Caco-2 (cell line): ENCODE measurements at places on chromosomes 3 and 15. TPM values are rescaled to one million over a fixed set of nuclear protein-coding genes. Genes with fewer than 3 reads are reported as not detected.
A peak's percentile ranks its signal among the peaks of the same experiment; 100 is the strongest.

The PLSCR5 gene
- total RNA-seq = 0.26 TPM in 1 of 2 replicates, not detected in the other

- DNase-seq = no peak
Measured at GRCh38 chr3:140540262-140540661, 137.6 kb upstream of the TRIM42 start.

DNA sequence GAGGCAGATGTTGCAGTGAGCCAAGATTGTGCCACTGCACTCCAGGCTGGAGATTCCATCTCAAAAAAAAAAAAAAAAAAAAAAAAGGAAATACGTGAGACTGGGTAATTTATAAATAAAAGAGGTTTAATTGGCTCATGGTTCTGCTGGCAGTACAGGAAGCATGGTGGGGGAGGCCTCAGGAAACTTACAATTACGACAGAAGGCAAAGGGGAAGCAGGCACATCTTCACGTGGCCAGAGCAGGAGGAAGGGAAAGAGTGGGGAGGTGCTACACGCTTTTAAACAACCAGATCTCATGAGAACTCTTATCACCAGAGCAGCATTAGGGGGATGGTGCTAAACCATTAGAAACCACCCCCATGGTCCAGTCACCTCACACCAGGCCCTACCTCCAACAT lies 138.2 kb upstream of the IL12A start:
- no peak for DNase-seq

The SEMA7A gene
- 31.4 and 38.1 TPM in 2 replicates for total RNA-seq

GRCh38 chr3:133486658-133487057 lies 86.8 kb downstream of the BFSP2 start:
- DNase-seq = peak; percentile 30

The SECISBP2L gene
- 27.9 and 29.7 TPM in 2 replicates for total RNA-seq

The BTBD1 gene
- total RNA-seq = 34.1 and 36.1 TPM in 2 replicates

The PYGO1 gene
- total RNA-seq = 7.8 and 8.9 TPM in 2 replicates

The DAZL gene
- total RNA-seq = not detected in 2 replicates

The GPR149 gene
- not detected in 2 replicates for total RNA-seq

GRCh38 chr3:112013058-112013783 lies 14.5 kb downstream of the TAGLN3 start:
- peak; percentile 57 for DNase-seq

DNA sequence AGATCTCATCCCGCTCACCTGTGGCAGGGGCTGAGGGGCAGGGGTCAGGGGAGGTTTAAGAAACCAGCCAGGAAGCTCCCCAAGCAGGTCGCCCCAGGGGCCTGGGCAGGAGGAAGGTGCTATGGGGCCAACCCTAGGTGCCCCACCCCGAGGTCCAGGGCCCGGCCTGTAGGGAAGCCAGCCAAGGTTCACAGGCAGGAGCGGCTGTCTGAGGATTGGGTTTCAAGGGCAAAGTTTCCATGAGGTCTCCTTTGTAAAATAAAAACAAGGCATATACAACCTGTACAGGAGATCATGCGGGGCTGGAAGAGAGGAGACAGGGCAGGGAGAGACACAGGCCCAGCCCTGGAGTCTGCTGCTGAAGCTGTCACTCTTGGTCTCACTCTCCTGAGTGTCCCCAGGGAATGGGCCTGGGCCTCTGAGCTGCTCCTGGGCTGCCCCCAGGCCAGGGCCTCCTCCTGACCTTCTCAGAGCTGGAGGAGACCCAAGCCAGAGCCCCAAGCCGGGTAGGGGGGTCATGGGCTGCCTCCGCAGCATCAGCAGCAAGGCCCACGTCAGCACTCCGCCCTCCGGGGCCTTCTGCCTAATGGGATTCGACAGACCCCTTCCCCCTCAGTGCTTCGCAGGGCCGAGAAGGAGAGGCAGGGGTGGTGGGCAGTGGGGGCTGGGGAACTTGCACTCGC lies 5.5 kb downstream of the CPLX3 start:
- DNase-seq = no peak

- no peak for DNase-seq
Measured at GRCh38 chr3:148901987-148902791, 37.1 kb downstream of the CPA3 start.

- DNase-seq = no peak
Measured at GRCh38 chr3:122235147-122235546, 51.7 kb downstream of the CASR start.

DNA sequence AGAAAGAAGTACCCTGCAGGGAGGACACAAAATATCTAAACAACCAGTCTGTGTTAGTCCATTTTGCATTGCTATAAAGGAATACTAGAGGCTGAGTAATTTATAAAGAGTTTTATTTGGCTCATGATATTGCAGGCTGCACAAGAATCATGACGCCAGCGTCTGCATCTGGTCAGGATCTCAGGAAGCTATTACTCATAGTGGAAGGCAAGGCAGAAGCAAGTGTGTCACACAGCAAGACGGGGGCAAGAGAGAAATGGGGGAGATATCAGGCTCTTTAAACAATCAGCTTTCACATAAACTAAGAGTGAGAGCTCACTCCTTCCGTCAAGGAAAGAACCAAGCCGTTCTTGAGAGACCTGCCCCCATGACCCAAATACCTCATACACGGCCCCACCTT lies 614.8 kb downstream of the ZIC1 start:
- no peak for DNase-seq

The CRBN gene
- total RNA-seq = 38.0 and 42.1 TPM in 2 replicates

- DNase-seq = no peak
Measured at GRCh38 chr3:172244011-172244410, 204.2 kb downstream of the GHSR start.

- DNase-seq = no peak
Measured at GRCh38 chr15:90261811-90262210, 3.7 kb upstream of the NGRN start.

The CHRNA7 gene
- 0.11 and 0.21 TPM in 2 replicates for total RNA-seq

GRCh38 chr3:111862974-111863373 lies 3.9 kb downstream of the PHLDB2 start:
- DNase-seq = no peak

- DNase-seq = no peak
Measured at GRCh38 chr3:44439499-44440295, 37.8 kb downstream of the ZNF445 start.

The SPTBN5 gene
- 2.3 and 2.5 TPM in 2 replicates for total RNA-seq

- DNase-seq = no peak
Measured at GRCh38 chr3:6526321-6526720, 334.6 kb upstream of the GRM7 start.

DNA sequence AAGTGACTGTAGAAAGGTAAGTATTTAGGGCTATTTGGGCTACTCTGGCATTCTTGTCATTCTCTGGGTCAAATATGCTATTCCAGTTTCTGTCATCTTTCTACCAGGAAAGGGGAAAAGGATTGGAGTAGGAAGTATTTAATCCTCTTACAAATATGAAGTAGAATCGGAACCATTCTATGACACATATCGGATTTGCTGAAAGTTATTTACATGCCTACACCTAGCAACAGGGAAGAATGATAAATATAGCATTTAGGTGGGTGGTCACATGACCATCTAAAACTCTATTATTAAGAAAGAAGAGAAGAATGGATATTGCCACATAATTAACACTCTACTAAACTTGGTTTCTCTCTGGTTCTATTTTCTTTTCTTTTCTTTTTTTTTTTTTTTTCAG lies 1353.1 kb downstream of the ZPLD1 start:
- DNase-seq = no peak

DNA sequence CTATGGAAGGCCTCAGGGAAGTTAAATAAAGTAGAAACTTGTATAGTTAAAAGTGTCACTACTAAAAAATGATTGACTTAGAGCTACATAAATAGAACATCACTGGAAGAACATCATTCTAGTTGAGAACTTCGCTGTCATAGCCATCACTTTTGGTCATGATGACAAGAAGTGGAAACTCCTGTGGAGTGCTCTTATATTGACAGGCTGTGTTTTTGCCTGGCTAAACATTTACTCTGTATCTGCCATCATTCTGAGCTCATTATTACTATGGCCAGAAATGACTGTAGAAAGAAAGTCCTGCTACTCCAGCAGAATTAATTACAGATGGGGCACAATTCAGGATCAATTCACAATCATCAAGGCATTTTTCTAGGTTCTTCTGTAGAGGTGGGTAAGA lies 165.1 kb upstream of the GOLIM4 start:
- DNase-seq = no peak

DNA sequence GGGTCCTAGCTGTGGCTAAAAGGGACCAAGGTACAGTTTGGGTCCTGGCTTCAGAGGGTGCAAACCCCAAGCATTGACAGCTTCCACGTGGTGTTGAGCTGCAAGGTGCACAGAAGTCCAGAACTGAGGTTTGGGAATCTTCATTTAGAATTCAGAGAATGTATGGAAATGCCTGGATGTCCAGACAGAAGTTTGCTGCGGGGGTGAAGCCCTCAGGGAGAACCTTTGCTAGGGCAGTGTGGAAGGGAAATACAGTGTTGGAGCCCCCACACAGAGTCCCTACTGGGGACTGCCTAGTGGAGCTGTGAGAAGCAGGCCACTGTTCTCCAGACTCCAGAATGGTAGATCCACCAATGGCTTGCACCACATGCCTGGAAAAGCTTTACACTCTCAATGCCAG lies 17.9 kb downstream of the RNF13 start:
- no peak for DNase-seq

GRCh38 chr3:7275396-7275795 lies 414.5 kb downstream of the GRM7 start:
- DNase-seq = no peak

GRCh38 chr3:194806991-194807630 lies 121.4 kb downstream of the FAM43A start:
- no peak for DNase-seq

The CCDC9B gene
- 0.86 and 0.95 TPM in 2 replicates for total RNA-seq

The LSAMP gene
- not detected in 2 replicates for total RNA-seq

DNA sequence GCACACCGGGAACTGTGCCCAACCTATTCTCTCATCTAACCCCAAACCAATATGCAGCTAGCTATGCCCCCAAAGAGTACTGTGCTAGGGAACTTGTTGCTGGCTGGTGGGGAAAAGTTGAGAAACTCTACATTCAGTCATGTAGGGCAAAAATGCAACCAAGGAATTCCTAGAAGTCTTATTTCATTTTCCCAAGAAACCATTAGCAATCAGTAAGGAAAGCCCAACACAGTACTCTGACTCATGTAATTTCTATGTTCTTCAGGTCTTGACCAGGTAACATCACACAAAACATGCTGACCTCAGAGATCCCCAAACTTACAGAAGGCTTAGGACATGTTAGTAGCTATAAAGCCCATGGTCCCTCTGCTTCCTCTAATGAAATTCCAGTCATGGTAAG lies 52.1 kb downstream of the TASOR start:
- DNase-seq = no peak

DNA sequence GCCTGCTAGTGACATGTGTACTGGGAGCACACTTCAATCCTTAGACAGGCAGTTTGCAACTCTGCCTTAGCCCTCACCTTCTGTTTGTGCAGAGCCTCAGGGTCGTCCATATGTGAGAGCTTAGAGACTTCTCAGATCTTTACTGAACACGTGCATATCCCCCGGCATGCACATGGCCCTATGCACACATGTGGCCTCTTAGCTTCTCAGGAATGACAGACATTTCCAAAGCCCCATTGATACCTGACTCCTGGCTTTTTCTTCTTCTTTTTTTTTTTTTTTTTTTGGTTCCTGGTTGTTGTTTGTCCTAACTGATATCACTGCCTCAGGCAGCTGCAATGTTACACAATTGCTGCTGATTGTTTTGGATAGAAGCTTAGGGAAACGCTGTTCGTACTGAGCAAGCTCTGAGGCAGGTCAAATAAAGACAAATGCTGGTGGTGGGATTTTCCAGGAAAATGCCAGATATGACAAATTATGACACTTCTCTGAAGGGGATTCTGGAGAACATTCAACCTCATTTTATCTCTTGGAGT lies 107.2 kb upstream of the RGMA start:
- DNase-seq = peak; percentile 44
